ENCODE measurements at places on chromosomes 1 and 21. TPM values are rescaled to one million over a fixed set of nuclear protein-coding genes. Genes with fewer than 3 reads are reported as not detected.

DNA sequence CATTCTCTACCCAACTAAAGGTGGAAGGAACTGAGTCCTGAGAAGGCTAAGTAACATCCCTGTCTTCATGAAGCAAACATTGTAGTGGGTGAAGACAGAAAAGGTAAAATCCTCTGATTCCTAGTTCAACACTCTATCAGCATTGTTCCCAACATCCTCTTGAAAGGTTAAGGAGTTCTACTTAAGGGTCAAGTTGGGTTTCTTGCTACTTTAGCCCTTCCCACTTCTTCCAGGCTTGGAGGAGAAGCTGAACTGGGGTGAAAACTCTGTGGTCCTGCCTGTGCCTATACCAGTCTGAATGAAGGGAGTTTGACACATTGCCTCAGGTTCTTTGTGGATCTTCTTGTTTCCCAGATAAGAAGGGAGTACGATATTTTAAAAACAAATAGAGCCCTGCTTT, 54.1 kb downstream of the ATP2B4 start:
- DNase-seq: no peak

DNA sequence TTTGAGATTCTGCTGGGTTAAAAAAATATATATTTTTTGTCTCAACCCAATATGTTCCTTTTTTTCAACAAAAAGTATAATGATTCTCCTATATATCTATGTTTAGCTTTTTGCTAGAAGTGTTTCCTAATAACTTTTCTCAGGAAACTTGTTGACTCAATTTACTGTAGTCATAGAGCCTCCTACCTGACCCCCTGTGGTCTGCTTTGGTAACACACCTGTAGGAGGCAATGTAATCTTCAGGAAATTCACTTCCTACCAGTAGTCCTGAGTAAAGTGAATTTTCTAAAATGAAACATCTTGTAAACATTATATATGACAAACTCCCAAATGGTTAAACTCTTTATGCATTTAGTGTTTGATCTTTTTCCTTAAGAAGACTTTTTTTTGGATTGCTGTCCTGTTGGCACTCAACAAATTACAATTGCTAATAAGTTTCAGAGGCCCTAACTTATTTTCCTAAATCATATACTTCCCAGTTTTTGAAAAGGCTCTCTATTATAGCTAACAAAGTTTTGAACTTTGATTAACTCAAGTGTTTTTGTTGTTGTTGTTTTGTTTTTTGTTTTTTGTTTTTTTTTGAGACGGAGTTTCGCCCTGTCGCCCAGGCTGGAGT, 118.3 kb downstream of the OLFML2B start:
- DNase-seq: no peak

GRCh38 chr1:1629430-1630190, 2.4 kb upstream of the MMP23B start:
- peak; percentile 51 for DNase-seq

- no peak for DNase-seq
These were observed 61.4 kb upstream of the CNN3 start for GRCh38 chr1:94988356-94988755.

DNA sequence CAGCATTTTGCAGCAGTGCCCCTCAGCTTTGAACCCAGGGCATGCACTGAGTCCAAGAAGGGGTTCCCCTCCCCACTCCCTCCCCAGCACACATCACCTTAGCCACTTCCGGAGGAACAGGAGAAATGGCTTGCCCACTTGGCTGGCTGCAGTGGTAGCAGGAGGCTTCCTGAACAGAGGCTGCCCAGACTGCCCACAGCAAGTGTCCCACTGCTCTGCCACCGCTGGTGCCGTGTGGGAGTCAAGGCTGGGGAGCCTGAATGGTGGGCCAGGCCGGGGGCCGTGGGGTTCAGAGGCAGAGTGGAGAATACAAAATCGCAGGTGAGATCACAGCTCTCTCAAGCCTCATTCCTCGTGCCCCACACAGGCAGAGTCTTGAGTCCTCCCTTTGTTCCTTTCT, 34.5 kb downstream of the CD247 start:
- no peak for DNase-seq

- no peak for DNase-seq
These were observed 1.7 kb upstream of the NECTIN4 start for GRCh38 chr1:161091093-161091492.

DNA sequence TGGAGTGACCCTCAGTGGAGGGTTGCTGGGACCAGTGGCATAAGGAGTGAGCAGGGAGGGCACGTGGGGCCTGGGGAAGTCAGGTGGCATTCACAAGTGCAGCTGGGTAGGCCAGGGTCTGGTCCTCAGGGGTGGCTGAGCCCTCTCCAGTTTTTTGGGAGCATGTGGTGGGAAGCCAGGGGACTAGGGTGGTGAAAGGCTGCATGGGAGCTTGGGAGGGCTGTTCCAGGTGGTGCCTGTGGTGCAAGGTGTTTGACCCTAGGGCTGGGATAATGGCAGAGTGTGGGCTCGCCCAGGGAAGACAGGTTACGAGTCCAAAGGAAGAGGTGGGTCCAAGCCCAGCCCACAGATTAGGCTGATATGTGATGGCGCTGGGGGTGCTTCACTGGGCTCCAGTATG, 30.5 kb downstream of the MAN1C1 start:
- DNase-seq: no peak

GRCh38 chr1:14625996-14626395, 27.5 kb downstream of the KAZN start:
- no peak for DNase-seq

DNA sequence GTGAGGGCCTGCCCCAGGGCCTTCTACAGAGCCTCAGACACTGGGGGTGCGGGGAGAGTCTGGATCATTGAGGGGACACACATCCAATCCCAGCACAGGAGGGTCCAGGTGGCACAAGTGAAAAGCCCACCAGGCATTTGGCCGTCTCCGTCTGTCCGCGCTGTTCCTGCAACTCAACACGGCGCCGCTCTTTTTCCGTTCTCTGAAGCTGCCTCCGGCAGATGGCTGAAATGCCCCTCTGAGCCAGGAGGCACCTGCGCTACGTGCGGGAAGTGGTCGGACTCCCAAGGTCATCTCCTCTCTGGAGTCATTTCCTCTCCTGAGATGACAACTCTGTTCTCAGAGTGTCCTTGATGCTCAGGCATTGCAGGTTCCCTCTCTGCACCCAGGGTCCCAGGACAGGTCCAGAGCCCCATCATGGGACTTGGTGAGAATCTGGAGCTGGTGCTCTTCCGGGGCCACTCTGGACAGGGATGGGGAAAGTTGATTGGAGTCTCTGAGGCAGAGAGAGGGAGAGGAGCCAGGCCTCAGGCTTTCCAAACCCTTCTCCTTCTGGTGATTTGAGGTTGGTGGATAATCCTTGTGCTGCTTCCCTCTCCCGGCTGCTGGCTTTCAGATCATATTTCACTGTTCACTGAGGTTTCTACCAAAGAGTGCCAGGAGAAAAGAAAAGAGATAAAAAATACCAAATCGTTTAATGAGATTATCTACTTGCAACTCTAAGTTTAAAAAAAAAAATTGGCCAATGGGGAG, 14.0 kb upstream of the MIXL1 start:
- no peak for DNase-seq

The KCNE2 gene
- total RNA-seq: not detected

The KCNC4 gene
- total RNA-seq: 7.7 TPM
